ENCODE measurements at places on chromosomes 11 and 22. TPM values are rescaled to one million over a fixed set of nuclear protein-coding genes. Genes with fewer than 3 reads are reported as not detected.

- H3K27me3 ChIP-seq, result no peaks in the 10 kb centered on the region
- no peak for DNase-seq
- H3K27ac ChIP-seq, result no peak overlapping the region
- H3K36me3 ChIP-seq, result no peaks in the 10 kb centered on the region
- H3K4me1 ChIP-seq, result no peaks in the 10 kb centered on the region
- H3K4me3 ChIP-seq, result no peak overlapping the region
Measured at GRCh38 chr11:11268706-11269105, 84.3 kb downstream of the CSNK2A3 start.

- H3K4me3 ChIP-seq, result no peak overlapping the region
- DNase-seq, result no peak
- peaks cover 19% of the 10 kb centered on the region for H3K4me1 ChIP-seq
- H3K27me3 ChIP-seq, result no peaks in the 10 kb centered on the region
- H3K36me3 ChIP-seq, result peaks cover 11% of the 10 kb centered on the region
Measured at GRCh38 chr11:125105926-125106325, 5.5 kb downstream of the TMEM218 start.

FAM181B gene
- 0.87 TPM for total RNA-seq

GRCh38 chr22:31830721-31831070, 76.9 kb downstream of the DEPDC5 start:
- H3K4me1 ChIP-seq, result no peaks in the 10 kb centered on the region
- H3K4me3 ChIP-seq, result no peak overlapping the region
- DNase-seq, result no peak
- H3K27me3 ChIP-seq, result no peaks in the 10 kb centered on the region
- no peaks in the 10 kb centered on the region for H3K36me3 ChIP-seq

SAC3D1 gene
- total RNA-seq, result 31.1 TPM

DNA sequence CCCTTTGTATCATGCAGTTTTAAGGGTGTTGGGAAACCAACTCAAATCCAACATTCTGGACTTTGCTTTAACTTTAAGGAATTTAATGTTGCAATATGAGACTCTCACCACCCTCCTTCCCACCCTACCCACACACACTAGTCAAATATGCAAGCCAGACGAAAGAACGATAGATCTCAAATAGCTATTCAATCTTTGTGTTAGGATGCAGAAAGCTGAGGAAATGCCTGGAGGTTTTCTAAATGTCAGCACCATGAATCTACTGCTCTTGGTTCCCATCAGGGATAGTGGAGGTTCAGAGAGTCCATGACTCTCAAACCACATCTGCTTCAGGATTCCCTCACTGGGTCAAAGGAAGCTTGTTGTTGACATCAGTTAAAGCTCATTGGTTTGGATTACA, 33.7 kb downstream of the EXPH5 start:
- no peaks in the 10 kb centered on the region for H3K4me1 ChIP-seq
- no peak overlapping the region for H3K27ac ChIP-seq
- H3K27me3 ChIP-seq, result no peaks in the 10 kb centered on the region

- no peak overlapping the region for H3K4me3 ChIP-seq
- 0 out of 2 replicates have a peak overlapping the region, but pooled peaks have one; percentile 10 for H3K27ac ChIP-seq
- no peaks in the 10 kb centered on the region for H3K36me3 ChIP-seq
- DNase-seq, result no peak
- H3K4me1 ChIP-seq, result peaks cover 65% of the 10 kb centered on the region
Measured at GRCh38 chr22:40190501-40190900, 12.8 kb downstream of the TNRC6B start.

DNA sequence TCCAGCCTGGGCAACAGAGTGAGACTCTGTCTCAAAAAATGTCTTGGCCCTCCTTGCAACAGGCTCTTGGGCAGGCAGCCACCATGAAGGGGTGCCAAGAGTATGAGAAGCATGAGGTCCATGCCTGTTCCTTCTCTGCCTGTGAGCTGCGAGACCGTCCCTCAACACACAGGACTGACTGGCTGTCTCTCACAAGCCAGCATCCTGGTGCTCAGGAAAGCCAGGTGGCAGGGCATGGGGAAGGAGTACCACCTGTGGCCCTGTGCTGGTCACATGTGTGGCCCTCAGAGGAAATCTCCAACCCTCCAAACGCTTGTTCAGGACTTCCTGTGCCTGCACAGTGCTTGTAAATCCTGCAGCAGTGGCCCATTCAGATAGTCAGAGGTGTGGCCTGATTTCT, 83.2 kb downstream of the ATXN10 start:
- peaks cover 15% of the 10 kb centered on the region for H3K4me1 ChIP-seq
- no peak for DNase-seq
- no peaks in the 10 kb centered on the region for H3K27me3 ChIP-seq
- H3K36me3 ChIP-seq, result no peaks in the 10 kb centered on the region
- no peak overlapping the region for H3K4me3 ChIP-seq
- H3K27ac ChIP-seq, result no peak overlapping the region

DNA sequence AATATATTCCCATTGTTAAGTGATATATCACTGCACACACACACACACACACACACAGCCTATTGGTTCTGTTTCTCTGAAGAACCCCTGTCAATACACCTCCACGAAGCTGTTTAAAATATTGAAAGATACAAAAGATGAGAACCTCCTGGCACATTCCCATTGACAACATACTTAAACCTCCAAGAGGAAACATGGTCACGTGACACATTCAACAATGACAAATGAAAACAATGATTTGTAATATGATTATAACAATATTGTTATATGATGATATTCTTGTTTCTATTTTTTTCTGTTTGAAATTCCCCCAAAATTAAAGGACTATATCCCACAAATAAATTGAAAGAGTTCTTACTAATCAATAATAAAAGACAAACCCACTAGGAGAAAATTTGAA, 1344.9 kb downstream of the BRD1 start:
- no peak for DNase-seq
- no peak overlapping the region for H3K27ac ChIP-seq
- no peaks in the 10 kb centered on the region for H3K27me3 ChIP-seq
- H3K4me1 ChIP-seq, result no peaks in the 10 kb centered on the region
- H3K36me3 ChIP-seq, result 0 out of 2 replicates have a peak, but pooled peaks cover 3% of the 10 kb centered on the region
- H3K4me3 ChIP-seq, result no peak overlapping the region

DNA sequence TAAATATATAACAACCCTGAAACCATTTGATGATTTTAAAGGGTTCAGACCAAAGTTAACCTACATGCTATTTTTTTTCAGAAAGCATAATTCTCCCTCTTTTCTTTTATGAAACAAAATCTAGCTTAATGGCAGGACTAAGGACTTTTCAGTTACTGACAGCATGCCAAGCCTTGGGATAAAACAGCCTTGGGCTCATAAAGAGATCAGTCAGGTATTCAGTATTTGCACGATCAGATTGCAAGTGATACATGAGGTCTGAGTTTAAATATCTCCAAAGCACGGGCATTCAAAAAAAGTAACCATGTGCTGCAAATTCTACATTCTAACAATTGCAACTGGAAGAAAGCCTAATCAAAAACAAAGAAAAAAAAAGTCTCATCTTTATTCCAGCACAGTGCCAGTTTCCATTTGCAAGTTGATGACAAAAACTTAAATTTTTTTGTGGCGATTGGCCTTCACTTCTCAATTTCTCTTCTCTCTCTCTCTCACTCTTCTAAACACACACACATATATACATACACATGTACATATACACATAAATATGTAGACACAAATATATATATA, 60.1 kb downstream of the CTSC start:
- no peaks in the 10 kb centered on the region for H3K27me3 ChIP-seq
- no peak overlapping the region for H3K4me3 ChIP-seq
- no peaks in the 10 kb centered on the region for H3K4me1 ChIP-seq
- H3K36me3 ChIP-seq, result no peaks in the 10 kb centered on the region
- H3K27ac ChIP-seq, result no peak overlapping the region

STARD10 gene
- total RNA-seq, result 20.5 TPM

- DNase-seq, result no peak
- no peaks in the 10 kb centered on the region for H3K4me1 ChIP-seq
- no peak overlapping the region for H3K27ac ChIP-seq
- no peaks in the 10 kb centered on the region for H3K27me3 ChIP-seq
- H3K4me3 ChIP-seq, result no peak overlapping the region
- no peaks in the 10 kb centered on the region for H3K36me3 ChIP-seq
Measured at GRCh38 chr11:70510106-70510505, 111.8 kb downstream of the CTTN start.

CENPM gene
- 61.6 TPM for total RNA-seq

GLYAT gene
- 0.10 TPM for total RNA-seq

DNA sequence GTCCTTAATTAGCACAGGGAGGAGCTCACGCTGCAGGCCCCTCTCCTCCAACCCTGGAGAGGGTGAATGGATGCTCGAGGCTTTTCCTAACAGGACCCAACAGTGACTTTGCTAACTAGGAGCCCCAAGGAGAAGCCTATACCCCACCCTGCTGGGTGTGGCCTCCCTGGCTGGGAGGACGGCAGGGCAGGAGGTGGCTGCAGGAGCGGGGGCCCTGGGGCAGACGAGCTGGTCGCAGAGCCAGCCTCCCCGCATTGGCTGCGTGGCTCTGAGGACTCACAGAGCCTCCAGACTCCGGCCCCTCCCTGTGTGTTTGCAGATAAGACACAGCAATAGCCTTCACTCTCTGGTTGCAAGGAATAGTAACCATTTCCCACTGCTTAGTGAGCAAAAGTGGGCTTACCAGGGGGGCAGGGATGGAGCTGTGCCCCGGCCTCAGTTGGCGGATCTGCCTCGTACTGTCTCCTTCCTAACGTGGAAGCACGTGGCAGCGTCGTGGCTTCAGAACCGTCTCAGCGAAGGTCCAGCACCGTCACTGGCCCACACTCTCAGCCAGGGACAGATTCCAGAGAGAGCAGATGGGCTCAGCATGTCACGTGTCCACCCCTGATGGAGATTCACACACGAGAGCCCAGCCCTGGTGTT, 1087.5 kb downstream of the BRD1 start:
- no peak overlapping the region for H3K4me3 ChIP-seq
- H3K4me1 ChIP-seq, result no peaks in the 10 kb centered on the region
- no peaks in the 10 kb centered on the region for H3K36me3 ChIP-seq
- H3K27ac ChIP-seq, result no peak overlapping the region
- H3K27me3 ChIP-seq, result no peaks in the 10 kb centered on the region

KDM4D gene
- total RNA-seq, result 2.6 TPM

DNA sequence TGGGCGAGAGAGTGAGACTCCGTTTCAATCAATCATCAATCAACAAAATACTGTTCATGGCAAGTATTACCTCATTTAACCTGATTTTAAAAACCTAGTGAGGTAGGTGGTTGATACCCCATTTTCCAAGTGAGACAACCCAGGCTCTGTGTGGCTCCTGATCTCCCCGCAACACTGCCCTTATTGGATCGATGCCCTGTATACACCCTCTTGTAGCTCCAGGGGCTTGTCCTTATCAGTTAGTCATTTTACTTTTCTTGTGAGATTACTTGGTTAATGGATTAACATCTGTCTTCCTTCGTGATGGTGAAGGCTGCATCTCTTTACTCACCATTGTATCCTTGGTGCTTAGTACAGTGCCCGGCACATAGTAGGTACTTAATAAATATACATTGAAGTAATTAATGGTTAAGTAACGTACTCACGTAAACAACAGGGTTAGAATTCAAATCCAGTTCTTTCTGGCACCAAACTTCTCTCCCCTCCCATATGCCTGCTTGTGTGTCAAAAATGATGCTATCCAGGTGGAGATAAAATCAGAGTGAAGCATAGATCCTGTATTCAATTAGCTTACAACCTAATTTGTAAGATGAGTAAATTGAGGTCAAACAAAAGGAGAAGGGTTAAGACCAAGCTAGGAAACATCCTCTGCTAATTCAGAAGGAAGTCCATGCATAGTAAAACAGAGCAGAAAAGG, 1.8 kb upstream of the PRG2 start:
- H3K4me3 ChIP-seq, result no peak overlapping the region
- H3K27ac ChIP-seq, result no peak overlapping the region

DNA sequence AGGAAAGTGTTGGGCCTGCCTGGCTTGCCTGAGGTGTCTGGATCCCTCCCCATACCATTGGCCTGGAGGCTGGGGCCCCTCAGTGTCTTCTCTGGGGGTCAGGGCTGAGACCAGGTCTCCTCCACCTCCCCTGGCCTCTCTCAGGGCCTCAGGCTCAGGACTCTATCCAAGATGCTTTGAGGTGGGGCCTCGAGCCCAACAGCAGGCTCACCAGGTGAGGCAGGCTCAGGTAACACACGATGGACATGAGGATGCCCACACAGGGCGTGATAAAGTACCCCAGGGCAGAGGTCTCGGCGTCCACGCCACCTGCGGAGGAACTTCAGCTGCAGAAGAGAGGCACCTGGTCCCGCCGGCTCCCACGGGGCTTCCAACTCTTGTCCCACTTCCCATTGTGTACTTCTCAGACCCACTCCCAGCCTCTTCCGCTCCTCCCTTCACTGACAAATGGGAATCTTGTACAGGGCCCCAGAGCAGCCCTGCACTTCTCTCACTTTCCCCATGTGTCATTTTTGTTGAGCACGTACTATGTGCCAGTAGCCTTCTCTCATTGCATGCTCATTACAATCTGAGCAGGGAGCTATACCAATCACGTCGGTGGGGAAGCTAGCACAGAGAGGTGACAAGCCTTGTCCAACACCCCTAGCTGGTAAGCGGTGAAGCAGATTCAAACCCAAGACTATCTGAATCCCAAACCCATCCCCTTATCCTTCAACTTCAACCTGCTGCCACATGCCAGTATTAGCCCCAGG, 3.8 kb downstream of the SLC29A2 start:
- DNase-seq, result no peak
- no peak overlapping the region for H3K27ac ChIP-seq
- H3K4me1 ChIP-seq, result peaks cover 13% of the 10 kb centered on the region
- no peak overlapping the region for H3K4me3 ChIP-seq

DNA sequence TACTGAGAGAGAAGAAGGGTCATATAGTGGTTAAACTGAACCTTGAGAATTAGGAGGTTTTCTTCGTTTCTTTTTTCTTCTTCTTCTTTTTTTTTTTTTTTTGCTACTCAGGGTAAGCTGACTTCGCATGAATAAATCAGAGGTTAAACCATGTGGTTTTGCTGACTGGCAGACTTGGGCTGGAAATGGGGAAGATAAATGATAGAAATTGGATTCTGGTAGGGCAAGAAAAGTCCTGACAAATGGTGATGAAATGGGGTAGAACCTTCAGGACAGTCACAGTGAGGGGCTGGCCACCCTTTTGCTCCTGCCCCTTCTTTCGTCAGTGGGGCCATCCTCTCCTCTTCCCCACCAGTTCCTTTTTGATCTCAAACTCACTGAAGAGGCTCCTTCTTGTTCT, 1.6 kb upstream of the SWAP70 start:
- no peaks in the 10 kb centered on the region for H3K36me3 ChIP-seq
- no peak overlapping the region for H3K27ac ChIP-seq
- no peak for DNase-seq
- H3K4me1 ChIP-seq, result peaks cover 8% of the 10 kb centered on the region
- H3K4me3 ChIP-seq, result no peak overlapping the region
- H3K27me3 ChIP-seq, result no peaks in the 10 kb centered on the region

DNA sequence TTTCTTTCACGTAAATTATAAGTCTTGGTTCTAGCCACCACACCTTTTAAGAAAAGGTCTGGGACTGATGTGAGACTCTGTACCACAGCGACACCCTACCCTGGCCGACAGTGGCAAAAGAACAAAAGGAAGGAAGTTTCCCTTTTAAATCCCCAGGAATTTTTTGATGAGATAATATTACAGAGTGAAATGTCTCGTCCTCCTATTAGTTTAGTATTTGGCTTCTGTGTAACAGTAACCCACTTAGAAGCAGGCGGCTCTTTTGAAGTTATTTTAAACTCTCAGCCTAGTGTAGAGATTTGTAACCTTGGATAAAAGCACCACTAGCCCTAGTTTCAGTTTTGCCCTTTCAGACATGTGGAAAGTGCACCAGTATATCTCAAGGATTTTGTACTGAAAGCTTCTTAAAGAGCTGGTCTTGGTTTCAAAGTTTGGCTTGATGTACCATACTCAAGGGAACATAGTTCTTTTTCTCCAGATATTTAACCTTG, 84.1 kb downstream of the C22orf31 start:
- no peaks in the 10 kb centered on the region for H3K27me3 ChIP-seq
- H3K4me3 ChIP-seq, result no peak overlapping the region
- 0 out of 2 replicates have a peak overlapping the region, but pooled peaks have one; percentile 57 for H3K27ac ChIP-seq

- DNase-seq, result no peak
- no peaks in the 10 kb centered on the region for H3K27me3 ChIP-seq
- no peaks in the 10 kb centered on the region for H3K36me3 ChIP-seq
- no peak overlapping the region for H3K4me3 ChIP-seq
- no peak overlapping the region for H3K27ac ChIP-seq
Measured at GRCh38 chr11:76013526-76013925, 192.8 kb downstream of the WNT11 start.

Data from GM23338 (cell line).